ENCODE measurements at places on chromosomes 5 and 9.

DNA sequence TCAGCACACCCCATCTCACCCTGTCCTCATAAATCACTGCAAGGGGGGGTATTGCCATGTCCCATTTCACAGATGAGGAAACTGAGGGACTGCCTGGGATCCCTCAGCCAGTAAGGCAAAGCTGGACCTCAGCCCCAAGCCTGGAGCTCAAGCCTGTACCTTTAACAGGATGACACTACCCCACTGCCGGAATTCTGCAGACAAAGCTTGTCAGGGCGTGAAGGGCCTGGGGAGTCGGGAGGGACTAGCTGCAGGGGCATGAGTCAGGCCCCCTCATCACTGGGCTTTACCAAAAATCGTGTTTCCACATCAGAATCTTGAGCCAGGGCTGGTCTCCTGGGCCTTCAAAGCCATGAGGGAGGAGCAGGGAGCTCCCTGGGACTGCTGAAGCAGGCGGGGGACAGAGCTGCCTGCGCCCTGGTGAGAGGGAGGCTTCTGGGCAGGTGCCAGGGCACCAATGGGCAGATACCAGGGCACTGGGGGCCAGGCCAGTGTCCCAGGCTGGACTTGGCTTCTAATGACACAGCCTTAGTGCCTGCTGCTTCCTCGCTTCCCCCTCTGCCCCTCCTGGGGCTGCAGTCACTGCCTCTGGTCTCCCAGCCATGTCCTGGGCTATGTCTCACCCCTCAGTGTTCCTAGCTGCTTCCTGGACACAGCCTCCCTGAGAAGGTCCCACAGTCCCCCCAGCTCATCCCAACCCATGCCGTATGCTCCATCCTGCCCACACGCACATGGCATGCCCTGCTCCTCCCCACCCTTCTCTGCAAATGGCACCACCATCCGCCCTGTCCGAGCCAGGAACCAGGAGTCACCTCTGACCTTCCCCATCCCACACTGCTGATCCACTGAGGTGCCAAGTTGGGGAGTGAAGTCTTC lies 80.7 kb downstream of the LMX1B start:
- DNase-seq, result no peak

GRCh38 chr9:36315283-36315682 lies 57.0 kb upstream of the GNE start:
- no peak for DNase-seq

DNA sequence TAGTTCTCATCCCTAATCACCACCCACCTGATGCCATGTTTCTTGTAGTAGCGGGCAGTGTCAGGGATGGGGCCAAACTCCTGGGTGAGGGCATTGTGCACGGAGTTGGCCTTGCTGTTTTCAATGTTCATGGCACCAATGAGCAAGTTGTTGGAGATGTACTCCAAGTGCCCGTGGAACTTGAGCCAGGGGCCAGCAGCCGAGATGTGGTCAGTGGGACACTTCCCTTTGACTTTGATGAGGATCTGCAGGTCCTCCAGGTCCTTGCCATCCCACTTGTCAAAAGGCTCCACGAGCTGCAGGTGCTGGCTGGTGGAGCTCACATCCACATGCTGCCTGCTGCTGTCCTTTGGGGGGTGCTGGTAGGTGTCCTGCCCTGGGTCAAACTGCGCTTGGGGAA lies 162.2 kb upstream of the SV2C start:
- DNase-seq, result no peak

- DNase-seq, result no peak
Observed at GRCh38 chr9:86062845-86063693, 36.3 kb downstream of the GOLM1 start.

DNA sequence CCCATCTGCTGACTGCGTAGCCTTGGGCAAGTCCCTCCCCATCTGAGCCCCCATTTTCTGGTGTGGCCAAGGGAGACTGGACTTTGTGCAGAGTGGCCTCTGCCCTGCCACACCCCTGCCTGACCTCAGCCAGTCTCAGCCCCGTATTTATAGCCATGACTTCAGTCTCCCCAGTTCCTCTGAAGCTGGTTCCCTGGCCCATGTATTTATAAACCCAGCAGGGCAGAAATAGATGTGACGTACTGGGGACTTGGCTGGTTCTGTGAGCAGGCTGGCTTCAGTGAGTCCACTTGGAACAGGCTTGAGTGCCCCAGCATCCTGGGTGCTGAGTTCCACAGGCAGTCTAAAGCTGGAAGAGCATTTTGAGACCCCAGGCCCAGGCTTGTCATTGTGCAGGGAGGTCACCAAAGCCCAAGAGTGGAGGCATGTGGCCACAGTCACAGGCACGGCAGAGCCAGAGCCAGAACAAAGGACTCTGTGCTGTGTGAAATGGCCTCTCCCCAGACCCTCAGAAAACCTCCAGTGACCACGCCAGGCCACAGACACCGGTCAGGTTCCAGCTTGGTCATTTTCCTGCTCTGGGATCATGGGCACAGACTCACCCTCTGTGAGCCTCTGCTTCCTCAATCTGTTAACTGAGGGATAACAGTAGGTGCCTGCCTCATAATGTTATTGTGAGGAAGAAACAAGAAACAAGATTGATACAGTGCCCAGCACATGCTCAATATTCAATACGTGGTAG lies 30.4 kb upstream of the SYNPO start:
- no peak for DNase-seq

Measured in activated T-helper 1 cell treated with anti-CD3 and anti-CD28 coated beads, Interleukin-2, amount 50 U/mL, for 16 hours (primary cell).